Activated CD4-positive, alpha-beta T cell treated with anti-CD3 and anti-CD28 coated beads, Interleukin-2, amount 10 ng/mL, durations not matched to agents 24 days and 14 days (primary cell): ENCODE measurements at places on chromosomes 3 and 15.

- peak; percentile 65 for DNase-seq
Observed at GRCh38 chr3:65672871-65673815, 365.6 kb downstream of the MAGI1 start.

DNA sequence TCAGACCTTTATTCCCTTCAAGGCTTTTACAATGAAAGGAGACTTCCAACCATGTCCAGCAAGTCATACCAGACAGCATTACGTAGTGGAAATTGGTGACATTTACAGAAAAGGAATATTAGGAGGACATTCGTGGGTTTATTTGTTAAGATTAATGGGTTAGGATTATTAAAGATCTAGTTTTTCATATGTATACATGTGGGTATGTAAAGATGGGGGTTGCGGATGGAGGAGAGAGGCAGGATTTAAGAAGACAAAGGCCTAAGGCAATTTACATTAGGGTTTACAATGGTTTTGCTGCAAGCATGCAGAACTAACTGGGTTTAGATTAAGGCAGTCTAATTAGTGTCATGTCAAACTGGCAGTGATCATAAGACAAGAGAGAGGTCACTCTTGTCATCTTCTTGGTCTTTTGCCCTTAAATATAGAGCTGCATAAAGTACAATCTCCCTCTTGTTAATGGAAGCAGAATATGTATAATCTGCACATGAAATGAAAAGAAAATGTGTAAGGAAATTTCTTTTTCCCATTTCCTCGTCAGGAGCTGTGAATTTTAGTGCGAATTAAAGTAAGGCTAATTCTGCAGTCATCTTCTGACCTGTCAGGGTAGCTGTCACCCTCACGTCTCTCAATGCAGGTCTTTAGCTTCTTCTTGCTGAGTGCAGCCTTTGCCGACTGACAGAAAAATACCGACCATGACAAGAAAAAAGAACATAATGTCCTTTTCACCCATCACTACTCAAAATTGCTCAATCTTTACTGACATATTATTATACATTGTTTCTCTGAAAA, 258.9 kb upstream of the MEIS2 start:
- DNase-seq: no peak

DNA sequence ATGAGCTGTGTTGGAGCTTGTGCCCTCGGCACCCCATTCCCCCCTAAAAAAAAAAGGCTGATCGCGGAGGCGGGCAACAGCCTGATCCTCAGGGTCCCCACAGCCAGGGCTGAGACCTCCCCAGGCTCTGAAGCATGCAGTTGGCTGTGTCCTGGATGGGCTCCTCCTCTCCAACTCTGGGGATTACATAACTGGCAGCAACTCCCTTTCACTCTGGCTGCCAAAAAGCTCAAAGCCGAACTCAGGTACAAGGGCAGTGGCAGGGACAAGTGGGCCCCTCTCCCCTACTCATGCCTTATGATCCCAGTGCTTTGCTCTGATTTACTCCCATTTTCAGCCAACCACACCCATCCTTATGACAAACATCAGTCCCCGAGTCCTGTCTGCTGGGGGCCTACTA, 18.3 kb downstream of the TPRA1 start:
- DNase-seq: no peak

DNA sequence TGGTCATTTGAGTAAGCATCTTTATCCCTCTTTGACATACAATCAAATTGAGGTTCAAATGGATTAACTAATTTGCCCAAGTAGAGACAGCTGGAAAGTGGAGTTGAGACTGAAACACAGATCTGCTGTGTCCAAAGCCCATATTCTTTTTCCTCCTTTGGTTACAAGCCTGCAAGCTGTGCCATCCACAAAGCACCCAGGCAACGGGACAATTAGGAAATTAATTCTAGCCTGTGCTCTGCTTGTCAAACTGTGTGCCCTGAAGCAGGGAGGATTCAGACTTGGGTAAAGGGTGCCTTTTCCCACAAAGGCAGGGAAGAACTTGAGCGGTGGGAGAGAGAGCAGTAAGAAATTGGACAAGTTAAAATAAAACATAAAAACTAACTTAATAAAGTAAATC, 127.9 kb downstream of the DTWD1 start:
- DNase-seq: no peak

GRCh38 chr3:172137287-172138192, 98.2 kb downstream of the FNDC3B start:
- no peak for DNase-seq

GRCh38 chr15:63357061-63357460, 24.6 kb downstream of the CA12 start:
- DNase-seq: no peak

GRCh38 chr15:57333487-57333886, 42.8 kb upstream of the CGNL1 start:
- no peak for DNase-seq

GRCh38 chr15:56608140-56608778, 125.0 kb downstream of the ZNF280D start:
- no peak for DNase-seq

DNA sequence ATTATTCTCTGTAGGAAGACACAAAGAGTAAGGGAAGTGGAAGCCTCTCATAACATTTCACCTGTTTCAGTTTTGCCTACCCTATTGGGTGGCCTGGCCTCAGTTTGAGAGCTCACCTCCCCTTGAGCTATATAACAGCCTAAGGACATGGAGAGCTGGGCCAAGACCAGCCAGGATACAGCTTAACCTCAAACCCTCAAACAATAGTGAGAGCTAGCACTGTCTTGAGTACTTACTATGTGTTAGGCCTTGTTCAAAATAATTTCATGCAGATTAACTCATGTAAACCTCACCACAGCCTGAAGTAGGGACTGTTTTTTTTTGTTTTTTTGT, 15.0 kb upstream of the TBL1XR1 start:
- no peak for DNase-seq

DNA sequence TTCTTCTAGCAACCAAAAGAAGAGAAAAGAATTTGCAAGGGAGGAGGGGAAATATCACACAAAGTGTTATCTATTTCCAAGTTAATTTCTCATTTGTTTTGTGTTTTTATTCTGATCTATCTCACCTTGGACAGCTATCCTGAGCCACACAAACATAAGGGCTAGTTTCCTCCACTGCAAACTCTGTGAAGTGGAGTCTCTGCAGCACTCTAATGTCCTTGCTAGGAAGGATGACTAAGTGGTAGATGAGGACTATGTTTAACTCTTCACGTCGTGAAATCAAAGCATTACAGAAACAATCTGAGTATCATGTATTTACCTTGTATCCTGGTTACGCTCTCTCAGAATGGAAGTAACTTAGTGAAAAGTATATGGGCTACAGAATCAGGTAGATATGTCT, 33.9 kb upstream of the CHRM5 start:
- DNase-seq: no peak

DNA sequence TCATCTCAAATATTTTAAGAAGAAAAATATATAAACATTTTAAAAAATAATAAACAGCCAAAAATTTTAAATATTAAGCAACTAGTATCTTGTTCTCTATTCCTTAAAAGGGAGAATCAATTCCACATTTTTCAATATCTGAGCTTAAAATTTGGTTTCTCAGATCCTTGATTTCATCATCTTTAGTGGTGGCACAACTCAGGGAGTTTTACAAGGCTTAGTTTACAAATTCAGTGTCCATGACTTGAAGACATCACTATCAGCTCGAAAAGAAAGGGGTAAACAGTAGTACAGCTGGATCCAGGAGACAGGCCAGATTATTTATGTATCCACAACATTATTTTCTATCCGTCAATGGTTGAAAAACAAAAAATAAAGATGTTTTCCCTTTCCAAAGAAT, 11.6 kb downstream of the IGF2BP2 start:
- peak; percentile 25 for DNase-seq

DNA sequence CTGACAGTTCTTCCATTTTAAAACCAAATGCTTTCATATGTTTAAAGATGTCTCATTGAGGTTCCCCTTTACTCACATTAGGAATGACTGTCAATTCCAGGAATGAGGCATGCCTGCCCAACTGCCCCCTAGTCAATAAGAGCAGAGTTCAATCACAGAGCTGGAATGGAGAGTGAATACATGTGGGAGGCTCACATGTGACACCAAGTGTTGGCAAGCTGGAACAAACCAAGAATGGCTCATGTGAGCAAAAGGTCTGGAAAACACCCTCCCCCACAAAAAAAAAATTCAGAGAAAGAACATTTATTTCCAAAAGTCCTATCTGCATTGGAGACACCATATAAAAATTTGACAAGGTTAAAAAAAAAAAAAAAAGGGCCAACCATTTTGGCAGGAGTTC, 3.7 kb downstream of the PBRM1 start:
- no peak for DNase-seq

- no peak for DNase-seq
Observed at GRCh38 chr3:25462495-25462894, 34.4 kb downstream of the RARB start.

GRCh38 chr15:91936182-91936775, 82.8 kb downstream of the SLCO3A1 start:
- DNase-seq: no peak

DNA sequence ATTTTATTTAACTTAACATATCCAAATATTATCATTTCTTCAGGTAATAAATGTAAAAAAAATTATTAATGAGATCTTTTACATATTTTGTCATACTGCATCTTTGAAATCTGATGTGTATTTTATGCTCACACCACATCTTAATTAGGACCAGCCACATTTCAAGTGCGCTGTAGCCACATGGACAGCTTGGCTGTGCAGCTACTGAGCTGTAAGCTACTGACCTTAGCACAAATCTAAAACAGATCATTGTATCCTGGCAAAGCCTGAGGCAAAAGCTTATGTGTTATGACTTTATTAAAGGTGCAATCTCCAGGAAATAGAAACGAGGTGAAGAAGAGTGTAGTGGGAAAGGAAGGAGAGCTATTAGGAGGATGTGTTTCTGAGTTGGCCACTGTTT, 126.7 kb upstream of the UBE2E2 start:
- DNase-seq: no peak

DNA sequence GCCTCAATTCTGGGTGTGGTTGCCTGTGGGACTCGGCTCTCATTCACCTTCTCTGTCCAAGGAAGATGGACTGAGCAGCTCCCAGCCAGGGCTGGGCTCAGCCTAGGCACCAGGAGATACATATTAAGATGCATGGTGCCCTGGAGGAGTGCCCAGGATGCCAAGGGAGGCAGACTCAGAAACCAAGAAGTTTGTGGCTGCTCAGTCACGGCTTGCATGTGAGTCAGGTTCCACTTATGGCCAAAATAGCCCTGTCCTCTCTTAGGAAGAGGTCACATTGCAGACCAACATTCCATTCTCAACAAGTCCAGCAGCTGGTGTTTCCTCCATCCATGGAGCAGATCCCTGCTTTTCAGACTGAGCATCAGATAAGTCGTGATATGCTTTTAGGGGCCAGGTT, 21.8 kb downstream of the CDCP1 start:
- no peak for DNase-seq

GRCh38 chr3:61803983-61804382, 242.6 kb downstream of the PTPRG start:
- DNase-seq: no peak

GRCh38 chr3:86937306-86937791, 53.6 kb downstream of the VGLL3 start:
- DNase-seq: no peak

DNA sequence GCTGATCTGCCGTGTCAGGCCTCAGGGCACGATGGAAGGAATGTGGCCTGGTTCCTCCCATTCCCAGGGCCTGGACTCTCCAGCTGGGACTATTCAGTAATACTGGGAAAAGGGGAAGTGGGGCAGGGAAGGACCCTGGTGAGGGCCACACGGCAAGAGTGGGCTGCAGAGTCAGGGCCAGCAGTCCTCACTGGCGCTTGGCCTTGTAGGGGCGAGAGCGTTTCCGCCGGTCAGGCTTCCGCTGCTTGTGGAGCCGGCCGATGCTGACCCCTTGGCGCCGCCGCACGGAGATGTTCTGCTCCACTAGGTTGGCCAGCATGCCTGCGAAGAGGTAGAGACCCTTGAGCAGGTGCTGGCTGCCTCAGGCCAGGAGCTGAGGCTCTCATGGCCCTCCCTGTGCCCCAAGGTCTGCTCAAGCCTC, 42.8 kb downstream of the SEMA3G start:
- DNase-seq: no peak

DNA sequence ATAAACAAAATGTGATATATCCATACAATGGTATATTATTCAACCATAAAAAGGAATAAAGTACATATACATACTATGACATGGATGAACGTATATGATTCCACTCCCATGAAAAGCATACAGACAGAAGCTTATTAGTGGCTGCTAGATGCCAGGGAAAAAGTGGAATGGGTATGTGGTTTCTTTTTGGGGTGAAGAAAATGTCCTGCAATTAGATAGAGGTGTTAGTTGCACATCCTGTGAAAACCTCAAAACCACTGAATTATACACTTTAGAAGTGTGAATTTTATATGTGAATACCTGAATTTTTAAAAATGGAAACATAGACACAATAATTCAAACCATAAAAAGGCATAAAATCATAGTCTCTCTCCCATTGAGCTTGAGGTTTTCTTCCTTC, 11.2 kb downstream of the DENND6A start:
- no peak for DNase-seq

DNA sequence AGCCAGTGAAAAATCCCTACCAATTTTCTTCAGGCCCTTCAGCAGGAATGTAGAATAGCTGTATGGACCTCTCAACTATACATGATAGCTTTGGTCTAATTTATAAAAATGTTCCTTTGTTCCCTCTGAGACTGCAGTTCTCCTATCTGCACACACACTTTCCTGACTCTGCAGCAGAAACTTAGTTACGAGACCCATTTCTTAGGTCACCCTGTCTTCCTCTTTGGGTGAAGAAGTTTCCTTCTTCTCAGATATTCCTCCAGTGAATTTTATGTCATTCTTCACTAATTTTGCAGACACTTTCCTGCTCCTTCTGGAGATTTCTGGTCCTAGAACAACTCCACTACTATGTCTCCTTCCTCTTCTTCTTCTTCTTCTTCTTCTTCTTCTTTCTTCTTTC, 42.6 kb downstream of the CD200R1L start:
- no peak for DNase-seq

- no peak for DNase-seq
Observed at GRCh38 chr15:52121896-52122295, 9.3 kb upstream of the BCL2L10 start.

GRCh38 chr3:17258823-17259436, 374.2 kb downstream of the PLCL2 start:
- DNase-seq: peak; percentile 75

GRCh38 chr3:69248436-69248835, 126.0 kb upstream of the LMOD3 start:
- no peak for DNase-seq

GRCh38 chr15:28904003-28904402, 18.2 kb downstream of the APBA2 start:
- DNase-seq: no peak
